ENCODE measurements at places on chromosomes 3 and 15.

DNA sequence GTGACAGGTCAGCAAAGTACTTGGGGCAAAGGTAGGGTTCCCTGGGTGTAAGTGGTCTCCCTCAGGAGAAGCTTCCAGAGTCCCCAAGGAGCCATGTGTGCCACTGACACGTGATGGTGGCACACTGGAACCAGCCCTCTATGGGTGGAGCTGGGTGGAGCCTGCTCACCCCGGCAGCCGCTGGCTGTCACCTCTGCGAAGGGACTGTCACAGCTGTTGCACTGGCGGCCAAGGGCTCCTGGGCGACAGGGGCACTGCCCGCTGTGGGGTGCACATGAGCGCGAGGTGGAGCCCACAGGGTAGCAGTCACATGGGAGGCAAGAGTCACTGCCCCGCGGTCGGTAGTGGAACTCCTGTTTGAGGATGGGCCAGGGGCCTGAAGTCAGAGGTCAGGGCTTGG is 12.0 kb downstream of the CELSR3 start:
- DNase-seq, result no peak

DNA sequence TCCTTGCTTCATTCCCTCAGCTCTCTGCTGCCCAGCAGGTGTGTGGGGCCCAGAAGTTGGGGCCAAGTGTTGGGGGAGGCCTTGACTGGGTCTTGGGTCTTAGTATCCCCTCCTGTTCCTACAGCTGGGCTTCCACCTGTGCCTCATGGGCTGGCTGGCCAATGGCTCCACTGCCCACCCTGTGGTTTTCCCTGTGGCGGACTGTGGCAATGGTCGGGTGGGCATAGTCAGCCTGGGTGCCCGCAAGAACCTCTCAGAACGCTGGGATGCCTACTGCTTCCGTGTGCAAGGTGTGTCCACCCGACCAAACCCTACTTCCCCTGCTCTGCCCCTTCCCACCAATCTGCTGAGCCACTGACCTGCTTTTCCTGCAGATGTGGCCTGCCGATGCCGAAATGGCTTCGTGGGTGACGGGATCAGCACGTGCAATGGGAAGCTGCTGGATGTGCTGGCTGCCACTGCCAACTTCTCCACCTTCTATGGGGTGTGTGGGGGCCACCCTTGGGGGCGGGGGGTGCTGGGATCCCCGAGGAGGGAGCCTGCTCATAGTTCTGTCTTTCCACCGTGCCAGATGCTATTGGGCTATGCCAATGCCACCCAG is 10.9 kb downstream of the NT5DC2 start:
- DNase-seq, result no peak

- no peak for DNase-seq
Measured at GRCh38 chr3:52433328-52433995, 11.4 kb downstream of the SEMA3G start.

DNA sequence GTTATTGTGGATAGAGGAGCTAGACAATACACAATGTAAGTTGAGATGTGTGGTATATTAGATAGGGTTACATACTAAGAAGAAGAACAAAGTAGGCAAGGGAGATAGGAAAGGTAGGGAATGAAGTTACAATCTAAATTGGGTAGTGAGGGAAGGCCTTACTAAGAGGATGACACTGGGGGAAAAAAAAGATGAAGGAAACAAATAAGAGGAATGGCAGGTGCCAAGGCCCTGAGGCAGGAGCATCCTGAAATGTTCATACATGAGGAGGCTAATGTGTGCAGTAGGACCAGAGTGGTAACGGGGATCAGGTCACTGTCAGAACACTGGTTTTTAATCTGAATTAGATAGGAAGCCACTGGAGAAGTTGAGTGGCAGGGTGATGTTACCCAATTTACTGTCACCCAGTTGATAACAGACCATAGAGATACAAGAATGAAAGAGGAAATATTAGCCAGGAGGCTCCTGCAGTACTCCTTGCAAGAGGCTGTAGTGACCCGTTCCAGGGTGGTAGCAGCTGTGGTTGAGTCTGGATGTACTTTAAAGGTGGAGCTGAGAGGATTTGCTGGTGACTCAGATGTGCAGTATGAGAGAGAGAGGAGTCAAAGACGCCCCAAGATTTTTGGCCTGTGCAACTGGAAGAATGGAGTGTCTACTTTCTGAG is 14.4 kb downstream of the RTP1 start:
- no peak for DNase-seq

DNA sequence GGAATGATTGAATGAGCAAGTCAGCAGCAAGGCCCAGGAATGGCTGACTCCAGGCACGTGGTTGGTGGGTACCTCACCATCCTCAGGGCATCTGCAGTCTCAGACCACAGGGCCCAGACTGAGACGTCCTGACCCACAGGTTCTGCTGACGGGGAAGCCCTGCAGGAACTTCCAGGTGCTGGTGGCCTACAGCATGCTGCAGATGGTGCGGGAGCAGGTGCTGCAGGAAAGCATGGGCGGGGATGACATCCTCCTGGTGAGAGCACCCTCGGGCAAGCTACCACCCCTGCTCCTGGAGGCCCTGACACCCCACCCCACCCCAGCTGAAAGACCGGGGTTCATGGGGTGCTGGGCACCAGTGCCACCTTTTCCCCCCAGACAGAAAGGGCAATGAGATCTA is 14.1 kb downstream of the TBC1D21 start:
- DNase-seq, result no peak

DNA sequence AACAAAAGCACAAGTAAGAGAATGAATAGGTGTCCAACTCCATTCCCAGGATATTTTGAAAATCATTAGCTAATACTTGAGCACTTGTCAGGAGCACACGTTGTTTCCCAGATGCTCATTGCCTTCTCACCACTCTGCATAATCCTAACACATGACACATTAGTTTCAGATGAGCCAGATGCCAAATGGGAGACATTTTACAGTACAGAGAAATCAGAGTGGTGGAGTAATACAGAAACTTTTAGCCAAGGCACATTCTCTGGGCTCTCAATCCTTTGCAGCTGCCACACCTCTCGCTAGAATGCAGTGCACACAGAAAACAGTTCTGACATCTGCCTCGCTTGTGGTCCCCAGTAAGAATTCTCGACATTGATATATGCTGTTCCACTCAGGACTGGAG is 76.6 kb downstream of the P3H2 start:
- DNase-seq, result no peak

DNA sequence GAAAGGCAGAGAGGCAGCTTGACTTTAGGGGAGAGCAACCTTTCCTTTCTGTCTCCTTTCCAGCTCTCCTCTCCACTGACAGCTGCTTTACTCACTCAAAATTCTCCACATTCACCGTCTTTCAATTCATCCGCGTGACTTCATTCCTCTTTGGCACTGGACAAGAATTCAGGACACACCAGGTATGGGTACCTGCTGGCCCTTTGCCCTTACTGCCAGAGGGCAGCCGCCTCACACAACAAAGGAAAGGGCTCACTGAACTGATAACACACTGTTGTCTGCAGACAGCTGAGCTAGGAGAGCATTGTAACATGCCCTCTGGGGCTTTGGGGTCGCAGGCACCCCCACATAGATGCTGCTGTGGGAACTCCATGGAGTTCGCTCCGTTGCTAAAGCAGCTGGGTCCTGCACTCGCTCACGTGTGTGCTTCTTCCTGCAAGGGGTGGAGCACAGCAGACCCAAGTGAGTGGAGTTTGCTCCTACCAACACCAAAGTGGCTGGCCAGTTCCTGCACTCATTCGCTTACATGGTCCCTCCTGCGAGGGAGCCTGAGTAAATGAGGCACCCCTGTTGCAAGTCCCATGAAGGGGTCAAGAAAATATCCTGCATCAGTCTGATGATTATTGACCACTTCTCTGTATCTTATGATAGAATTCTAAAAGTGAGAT is 79.0 kb upstream of the SGO1 start:
- DNase-seq, result no peak

GRCh38 chr15:32701863-32702262 is 15.9 kb upstream of the GREM1 start:
- no peak for DNase-seq

GRCh38 chr3:137642831-137643230 is 121.3 kb upstream of the SOX14 start:
- no peak for DNase-seq

GRCh38 chr15:51097553-51098330 is 3.0 kb upstream of the TNFAIP8L3 start:
- no peak for DNase-seq

DNA sequence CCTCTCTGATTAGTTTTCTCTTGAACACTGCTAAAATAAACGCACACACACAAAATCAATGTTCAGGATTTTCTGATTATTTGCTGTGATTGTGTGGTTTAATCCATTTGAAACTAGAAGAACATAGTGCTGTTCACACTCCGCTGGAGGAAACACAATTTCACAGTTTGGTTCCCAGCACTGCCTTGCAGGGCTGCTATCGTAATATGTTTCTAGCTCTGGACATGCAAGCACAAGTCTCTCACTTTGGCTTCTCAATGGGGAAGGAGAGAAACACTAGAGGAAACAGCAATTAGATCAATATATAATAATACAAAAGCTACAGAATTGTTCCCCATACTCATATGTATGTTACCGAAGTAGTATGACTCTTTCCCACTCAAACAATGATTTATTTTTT is 299.5 kb downstream of the NSUN3 start:
- DNase-seq, result no peak

DNA sequence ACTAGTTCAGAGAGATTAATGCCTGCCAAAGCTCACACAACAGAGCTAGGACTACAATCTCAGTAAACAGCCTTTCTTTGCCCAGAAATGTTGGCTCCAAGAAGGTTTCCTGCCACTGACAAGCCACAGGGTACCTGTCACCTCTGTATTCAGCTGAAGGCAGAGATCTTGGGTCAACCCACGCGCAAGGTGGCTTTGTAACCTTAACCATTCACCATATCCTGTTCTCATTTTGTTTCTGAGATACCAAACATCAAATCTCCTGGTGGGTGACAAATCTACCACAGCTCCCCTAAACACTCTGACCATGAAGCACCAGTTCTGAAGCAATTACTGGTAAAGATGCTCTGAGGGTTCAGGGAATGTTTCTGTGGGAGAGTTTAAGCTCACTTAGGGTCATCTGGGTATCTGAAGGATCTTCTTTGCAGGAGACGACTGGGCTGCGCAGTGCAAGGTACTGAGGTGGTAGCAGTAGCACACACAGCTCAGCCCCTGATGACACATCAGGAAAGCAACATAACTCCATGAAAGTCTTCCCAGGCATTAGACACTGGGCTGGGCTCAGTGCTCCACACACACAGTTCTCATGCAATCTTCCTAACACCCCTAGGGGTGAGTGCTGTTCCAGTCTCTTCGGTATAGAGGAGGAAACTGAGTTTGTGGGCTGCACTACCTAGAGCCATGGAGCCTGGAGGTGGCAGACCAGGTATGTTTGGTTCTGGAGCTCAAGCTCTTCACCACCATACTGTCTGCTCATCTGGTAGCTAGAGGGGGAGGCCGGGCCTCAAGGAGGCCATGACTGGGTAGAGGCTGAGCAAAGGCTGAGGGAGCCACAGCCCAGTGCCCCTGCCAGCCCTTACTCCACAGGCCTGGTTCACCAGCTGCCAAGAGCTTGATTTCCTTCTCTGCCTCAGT is 7.7 kb downstream of the CXCR6 start:
- DNase-seq, result no peak

DNA sequence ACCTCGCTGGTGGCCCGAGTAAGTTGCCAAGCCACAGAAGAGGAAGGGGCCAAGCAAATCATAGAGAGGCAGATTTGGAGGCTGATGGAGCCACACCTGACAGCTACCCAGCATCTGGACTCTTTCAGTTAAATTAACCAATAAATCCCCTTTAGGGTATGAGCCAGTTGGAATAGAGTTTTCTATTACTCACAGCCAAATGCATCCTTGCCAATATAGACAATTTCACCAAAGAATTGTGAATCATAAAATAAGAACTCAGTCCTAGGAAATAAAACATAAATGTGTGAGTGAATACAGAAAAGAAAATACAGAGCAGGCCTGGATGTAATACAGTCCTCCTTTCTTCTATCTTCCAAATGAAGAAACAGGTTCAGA is 161.6 kb upstream of the ANKRD28 start:
- DNase-seq, result no peak

DNA sequence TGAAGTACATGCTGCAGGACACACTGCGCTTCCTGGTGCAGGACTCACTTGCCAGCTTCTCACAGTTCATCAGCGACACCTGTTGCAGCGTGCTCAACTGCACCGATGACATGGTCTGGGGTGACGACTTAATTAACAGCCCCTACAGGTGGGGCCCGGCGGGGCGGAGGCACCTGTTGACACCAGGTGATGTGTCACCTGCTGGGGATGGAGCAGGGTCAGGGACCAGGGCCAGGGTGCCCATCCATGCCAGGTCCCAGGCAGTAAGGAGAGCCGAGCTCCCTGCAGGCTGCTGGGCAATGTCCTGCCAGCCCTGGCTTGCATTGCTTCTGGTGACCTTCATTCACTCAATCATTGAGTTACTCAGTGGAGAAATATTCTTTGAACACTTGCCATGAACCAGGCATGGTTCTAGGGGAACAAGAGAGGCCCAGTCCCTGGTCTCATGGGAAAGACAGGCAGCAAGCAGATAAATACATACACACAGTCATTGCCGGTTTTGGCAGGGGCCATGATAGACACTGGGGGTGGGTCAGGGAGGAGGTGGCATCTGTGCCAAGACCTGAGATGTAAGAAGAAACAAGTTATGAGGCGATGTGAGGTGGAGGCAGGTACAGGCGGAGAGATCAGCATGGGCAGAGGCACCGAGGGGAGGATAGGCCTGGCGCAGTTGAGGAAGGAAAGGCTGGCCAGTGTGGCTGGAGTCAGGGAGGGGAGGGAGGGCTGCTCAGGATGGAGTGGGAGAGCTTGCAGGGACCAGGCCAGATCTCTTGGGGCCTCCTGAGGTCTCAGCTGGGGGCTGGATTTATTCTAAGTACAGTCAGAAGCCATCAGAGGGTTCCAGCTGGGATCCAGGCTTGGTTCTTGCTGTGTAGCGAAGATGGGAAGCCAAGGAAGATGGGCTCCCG is 30.8 kb downstream of the DNAH1 start:
- DNase-seq, result no peak

GRCh38 chr3:73536952-73537351 is 87.8 kb downstream of the PDZRN3 start:
- DNase-seq, result no peak

GRCh38 chr3:175932586-175932985 is 1073.5 kb downstream of the NAALADL2 start:
- no peak for DNase-seq

- no peak for DNase-seq
Measured at GRCh38 chr3:112019716-112020115, 14.8 kb upstream of the TMPRSS7 start.

GRCh38 chr3:144429719-144430121 is 458.1 kb downstream of the DIPK2A start:
- no peak for DNase-seq

GRCh38 chr15:64865126-64865997 is 23.6 kb downstream of the PLEKHO2 start:
- DNase-seq, result no peak

GRCh38 chr3:100833483-100833882 is 124.2 kb downstream of the TFG start:
- no peak for DNase-seq

GRCh38 chr3:169269005-169269404 is 394.5 kb downstream of the MECOM start:
- DNase-seq, result no peak

GRCh38 chr3:17372362-17373210 is 369.8 kb downstream of the TBC1D5 start:
- peak; percentile 5 for DNase-seq
